ENCODE measurements at places on chromosomes 5 and 9.
A peak's percentile ranks its signal among the peaks of the same experiment; 100 is the strongest.

DNA sequence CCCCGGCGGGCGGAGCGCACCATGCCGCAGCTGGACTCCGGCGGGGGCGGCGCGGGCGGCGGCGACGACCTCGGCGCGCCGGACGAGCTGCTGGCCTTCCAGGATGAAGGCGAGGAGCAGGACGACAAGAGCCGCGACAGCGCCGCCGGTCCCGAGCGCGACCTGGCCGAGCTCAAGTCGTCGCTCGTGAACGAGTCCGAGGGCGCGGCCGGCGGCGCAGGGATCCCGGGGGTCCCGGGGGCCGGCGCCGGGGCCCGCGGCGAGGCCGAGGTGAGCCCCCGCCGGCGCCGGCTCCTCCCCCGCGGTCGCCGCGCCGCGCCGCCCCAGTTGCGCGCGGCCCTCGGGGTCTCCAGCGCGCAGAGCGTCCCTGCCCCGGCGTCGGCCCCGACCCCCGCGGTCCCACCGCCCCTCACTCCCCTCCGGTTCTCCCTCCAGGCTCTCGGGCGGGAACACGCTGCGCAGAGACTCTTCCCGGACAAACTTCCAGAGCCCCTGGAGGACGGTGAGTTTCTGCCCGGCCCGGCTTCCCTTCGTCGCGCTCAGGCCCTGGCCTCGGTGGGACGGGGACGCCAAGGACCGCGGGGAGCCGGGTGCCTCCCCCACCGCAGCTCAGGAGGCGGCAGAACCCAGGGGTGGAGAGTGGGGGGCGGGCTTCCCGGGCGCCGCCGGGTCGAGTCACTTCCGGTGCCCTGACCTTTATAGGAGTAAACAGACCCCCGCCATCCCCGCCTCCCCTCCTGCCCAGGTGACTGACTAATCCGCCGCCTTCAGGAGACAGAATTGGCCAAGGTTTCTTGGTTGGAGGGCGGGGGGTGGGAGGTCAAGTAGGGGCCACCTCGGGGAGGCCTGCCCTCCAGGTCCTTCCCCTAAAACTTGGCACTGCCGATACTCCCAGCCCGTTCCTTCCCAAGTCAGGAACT, 665 bp downstream of the TCF7 start:
- DNase-seq, result no peak

- DNase-seq, result no peak
Measured at GRCh38 chr5:76801159-76801802, 17.5 kb upstream of the F2RL1 start.

- no peak for DNase-seq
Measured at GRCh38 chr5:163473635-163474243, 13.3 kb downstream of the HMMR start.

GRCh38 chr9:108108280-108108851, 618.8 kb upstream of the KLF4 start:
- no peak for DNase-seq

DNA sequence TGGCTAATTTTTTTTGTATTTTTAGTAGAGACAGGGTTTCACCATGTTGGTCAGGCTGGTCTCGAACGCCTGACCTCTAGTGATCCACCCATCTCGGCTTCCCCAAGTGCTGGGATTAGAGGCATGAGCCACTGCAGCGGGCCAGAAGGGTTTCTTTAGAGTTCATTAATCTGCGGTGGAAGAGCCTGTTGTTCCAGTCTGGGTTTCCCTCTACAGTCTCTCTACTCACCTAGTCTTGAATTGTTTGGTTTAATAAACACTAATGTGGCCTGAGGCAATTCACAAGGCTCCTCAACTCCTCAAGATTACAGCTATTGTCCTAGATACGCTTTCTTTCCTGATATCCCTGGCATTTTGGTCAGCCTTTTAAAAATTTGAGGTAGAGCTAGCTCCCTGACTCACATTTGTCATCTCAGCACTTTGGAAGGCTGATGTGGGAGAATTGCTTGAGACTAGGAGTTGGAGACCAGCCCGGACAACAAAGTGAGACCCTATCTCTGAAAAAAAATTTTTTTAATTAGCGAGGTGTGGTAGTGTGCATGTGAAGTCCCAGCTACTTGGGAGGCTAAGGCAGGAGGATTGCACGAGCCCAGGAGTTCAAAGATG, 4.6 kb upstream of the SAR1B start:
- DNase-seq, result no peak

GRCh38 chr9:100602342-100602801, 24.5 kb downstream of the CAVIN4 start:
- peak; percentile 41 for DNase-seq

DNA sequence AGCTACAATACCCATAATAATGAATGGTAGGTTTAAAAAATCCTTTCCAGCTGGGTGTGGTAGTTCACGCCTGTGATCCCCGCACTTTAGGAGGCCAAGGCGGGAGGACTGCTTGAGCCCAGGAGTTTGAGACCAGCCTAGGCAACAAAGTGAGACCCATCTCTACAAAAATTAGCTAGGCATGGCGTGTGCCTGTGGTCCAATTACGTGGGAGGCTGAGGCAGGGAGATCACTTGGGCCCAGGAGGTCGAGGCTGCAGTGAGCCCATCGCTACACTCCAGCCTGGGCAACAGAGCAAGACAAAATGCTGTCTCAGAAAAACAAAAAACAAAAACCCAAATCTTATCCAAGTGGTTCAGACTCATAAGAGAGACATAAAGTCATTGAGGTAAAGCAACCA, 33.8 kb upstream of the SLC6A3 start:
- DNase-seq, result no peak

DNA sequence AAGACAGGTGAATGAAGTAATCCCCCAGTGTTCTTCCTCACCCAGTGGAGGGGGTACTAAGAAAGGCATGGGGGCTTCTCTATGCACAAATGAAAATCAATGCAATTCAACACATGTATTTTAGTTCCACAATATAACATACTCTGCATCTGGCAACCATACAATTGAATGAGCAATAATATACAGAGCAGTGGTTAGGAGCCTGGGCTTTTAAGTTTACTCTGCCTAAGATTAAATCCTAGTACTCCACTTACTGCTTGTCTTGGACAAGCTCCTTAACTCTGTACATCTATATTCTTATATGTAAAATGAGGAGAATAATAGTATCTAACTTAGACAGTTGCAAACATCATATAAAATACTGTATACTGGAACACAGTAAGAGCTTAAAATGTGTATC, 195.4 kb upstream of the TRIM32 start:
- no peak for DNase-seq

DNA sequence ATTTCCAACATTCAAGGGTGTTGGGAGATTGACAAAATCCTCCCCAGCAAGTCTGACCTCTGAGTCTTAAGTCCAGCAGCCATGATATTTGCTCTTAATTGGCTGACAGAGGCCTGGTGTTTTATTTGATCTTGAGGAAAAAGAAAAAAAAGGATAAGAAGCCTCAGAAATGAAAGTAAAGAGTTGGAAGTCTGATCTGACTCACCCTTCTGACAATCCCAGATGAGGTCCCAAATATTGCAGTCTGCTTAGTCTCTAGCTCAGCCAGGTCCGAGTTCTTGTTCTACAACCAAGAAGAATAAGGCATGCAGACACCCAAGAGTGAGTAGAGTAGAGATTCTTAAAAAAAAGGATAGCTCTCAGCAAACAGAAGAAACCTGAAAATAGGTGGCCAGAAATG, 632.5 kb upstream of the ST8SIA4 start:
- DNase-seq, result no peak

DNA sequence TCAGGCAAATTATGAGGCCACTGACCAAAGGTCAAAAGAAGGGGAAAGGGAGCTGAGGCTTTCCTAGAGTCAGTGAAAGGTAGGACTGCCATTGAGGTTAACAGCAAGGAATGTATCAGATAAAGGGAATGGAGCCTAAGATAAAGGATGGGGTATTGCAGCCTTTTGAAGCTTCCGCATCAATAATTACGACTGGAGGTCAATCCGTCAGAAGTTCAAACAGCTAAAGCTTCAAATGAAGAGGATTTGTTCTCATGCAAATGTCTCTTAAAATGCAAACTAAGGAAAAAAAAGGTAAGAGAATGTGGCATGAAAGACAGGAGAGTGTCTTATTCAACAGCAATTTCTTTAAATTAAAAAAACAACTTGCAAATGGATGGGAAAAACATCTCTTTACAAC, 341.1 kb upstream of the RGMB start:
- DNase-seq, result no peak

DNA sequence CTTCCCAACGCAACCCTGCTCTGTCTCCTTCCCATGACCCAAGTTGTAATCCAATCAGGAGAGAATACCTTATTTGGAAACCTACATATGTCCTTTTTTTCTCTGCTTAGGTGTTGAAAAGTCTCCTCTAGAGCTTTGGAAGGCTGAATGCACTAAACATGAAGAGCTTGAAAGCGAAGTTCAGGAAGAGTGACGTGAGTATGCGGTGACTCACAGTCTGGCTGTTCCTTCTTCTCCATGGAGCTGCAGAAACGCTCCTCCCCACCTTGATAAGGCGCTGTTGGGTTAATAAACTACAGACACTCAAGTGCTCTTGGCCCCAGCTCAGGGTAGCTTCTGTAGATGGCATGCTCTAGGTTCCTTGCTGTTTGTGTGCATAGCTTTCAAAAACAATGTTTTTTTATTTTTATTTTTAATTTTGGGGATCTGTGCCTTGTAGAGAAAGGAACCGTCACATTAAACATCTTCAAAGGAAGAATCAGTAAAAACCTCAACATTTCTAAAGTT, 30.7 kb downstream of the RAI14 start:
- DNase-seq, result no peak

DNA sequence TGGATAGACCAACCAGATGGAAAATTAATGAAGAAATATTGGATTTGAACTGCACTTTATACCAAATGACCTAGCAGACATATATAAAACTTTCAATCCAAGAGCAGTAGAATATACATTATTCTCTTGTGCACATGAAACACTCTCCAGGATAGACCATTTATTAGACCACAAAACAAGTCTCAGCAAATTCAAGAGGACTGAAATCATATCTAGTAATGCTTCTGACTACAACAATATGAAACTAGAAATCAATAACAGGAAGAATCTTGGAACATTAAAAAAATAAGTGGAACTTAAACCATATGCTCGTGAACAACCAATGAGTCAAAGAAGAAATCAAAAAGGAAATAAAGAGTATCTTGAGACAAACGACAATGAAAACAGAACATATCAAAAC, 150.0 kb upstream of the CD180 start:
- DNase-seq, result no peak

GRCh38 chr9:68705531-68706362, 707 bp downstream of the PIP5K1B start:
- DNase-seq, result no peak

DNA sequence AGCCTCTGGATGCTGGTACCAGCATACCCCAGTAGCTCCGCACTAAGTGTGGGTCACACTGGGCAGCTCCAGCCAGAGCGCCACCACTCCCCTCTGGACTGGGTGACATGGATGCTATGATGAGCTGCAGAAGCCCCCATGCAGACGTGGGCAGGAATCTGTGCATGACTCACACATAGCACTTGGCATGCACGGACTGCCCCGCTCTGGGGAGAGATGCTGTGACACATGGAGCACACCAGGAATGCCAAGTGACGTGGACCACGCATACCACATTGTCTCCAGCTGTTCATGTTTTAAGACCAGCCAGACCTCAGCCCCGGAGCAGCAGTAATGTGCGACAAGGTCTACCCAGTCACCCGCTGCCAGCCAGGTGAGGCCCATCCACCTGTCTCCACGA, 64.1 kb downstream of the SEMA4D start:
- no peak for DNase-seq

GRCh38 chr9:127954831-127955293, 17.2 kb upstream of the DPM2 start:
- DNase-seq, result no peak

DNA sequence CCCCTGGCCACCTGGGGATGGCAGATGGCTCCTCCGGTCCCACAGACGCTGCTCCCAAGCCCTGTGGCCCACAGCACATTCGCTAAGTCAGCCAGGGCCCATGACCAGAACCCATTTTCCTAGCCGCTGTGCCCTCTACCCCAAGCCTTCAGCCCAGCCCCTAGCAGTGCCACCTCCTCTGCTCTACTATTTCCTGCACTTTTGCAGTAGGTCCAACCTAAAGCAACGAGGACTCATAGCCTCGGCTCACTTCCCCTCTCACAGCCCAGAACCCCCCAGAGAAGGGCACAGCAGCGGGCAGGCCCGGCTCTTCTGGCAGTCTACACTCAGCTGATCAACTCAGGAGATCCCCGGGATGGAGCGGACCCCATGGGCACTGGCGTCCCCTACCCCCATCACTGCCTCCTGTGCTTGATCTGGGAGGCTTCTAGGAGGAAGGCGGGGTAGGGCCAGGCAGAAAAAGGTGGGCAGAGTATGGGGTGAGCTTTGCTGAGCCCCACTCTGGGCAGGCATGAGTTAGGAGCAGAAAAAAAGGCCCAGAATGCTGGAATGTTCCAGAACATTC, 111.2 kb downstream of the ZNF354C start:
- DNase-seq, result no peak

GRCh38 chr5:84831701-84832100, 447.0 kb upstream of the EDIL3 start:
- DNase-seq, result no peak

- DNase-seq, result no peak
Measured at GRCh38 chr5:128708841-128709240, 170.8 kb upstream of the FBN2 start.

- DNase-seq, result no peak
Measured at GRCh38 chr9:94656200-94656599, 16.9 kb upstream of the FBP1 start.

- DNase-seq, result no peak
Measured at GRCh38 chr9:23044549-23044948, 597.9 kb downstream of the DMRTA1 start.

- no peak for DNase-seq
Measured at GRCh38 chr5:61371474-61371873, 39.4 kb downstream of the ZSWIM6 start.

GRCh38 chr9:122827761-122828093, 661 bp downstream of the PDCL start:
- no peak for DNase-seq

GRCh38 chr9:99113414-99114048, 8.6 kb downstream of the TGFBR1 start:
- DNase-seq, result no peak

GRCh38 chr5:161399996-161400562, 146.4 kb downstream of the GABRB2 start:
- DNase-seq, result no peak

GRCh38 chr5:68544648-68545552, 329.3 kb downstream of the PIK3R1 start:
- DNase-seq, result no peak

Data from NCI-H187 treated with DMSO at 0.1 percent for 48 hours (cell line).